Heart left ventricle (tissue), 16 donors: ENCODE measurements at places on chromosomes 7 and 10.

- peaks cover 29% of the 10 kb centered on the region for H3K4me1 ChIP-seq
- no peak for DNase-seq
- H3K4me3 ChIP-seq, result no peak overlapping the region
Measured at GRCh38 chr7:17325364-17325763, 26.9 kb downstream of the AHR start.

DNA sequence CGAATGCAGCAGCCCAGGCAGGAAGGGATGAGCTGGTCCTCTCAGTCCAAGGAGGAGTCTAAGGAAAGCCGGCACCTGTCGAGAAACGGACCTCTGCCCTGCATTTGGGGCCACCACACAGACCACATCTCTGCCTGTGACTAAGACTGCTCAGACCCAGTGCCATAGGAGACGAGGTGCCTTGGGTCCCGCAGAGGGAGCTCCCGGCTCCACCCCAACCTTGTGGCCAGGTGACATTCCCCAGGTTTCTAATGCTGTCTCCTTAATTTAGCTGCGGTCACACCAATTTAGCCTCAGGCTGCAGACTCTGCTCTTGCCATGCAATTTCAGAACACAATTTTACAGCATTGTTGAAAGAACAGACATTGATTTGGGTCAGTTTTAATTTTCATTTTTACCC, 22.8 kb upstream of the CRHR2 start:
- H3K4me3 ChIP-seq, result no peak overlapping the region
- H3K36me3 ChIP-seq, result no peaks in the 10 kb centered on the region
- H3K4me1 ChIP-seq, result peaks cover 5% of the 10 kb centered on the region

DNA sequence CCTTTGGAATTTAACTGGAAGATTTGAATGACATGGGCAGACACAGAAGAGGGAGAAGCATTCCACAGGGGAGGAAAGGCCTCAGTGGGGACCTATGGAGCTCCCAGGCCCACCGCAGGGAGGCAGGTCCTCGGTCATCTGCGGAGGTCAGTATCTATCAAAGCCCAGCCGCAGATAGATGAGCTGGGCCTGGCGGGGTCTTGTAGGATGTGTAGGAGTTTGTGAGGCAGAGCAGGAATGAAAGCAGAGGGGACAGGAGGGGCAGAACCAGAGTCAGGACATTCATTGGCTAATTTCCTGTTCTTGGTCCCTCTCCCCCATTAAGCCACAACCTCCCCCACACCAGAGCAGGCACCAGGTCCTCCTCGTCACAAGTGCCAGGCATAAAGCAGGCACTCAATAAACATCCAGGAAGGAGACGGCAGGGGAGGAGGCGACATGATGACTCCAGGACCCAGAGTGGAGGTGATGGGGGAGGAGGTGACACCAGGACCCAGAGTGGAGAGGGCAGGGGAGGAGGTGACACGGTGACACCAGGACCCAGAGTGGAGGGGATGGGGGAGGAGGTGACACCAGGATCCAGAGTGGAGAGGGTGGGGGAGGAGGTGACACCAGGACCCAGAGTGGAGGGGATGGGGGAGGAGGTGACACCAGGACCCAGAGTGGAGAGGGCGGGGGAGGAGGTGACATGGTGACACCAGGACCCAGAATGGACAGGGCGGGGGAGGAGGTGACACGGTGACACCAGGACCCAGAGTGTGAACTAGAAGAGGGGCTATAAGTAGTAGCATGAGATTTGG, 83.7 kb upstream of the PDGFA start:
- no peaks in the 10 kb centered on the region for H3K36me3 ChIP-seq
- DNase-seq, result peak; percentile 32
- H3K27me3 ChIP-seq, result no peaks in the 10 kb centered on the region
- peak overlapping the region; percentile 96 for H3K27ac ChIP-seq

DNA sequence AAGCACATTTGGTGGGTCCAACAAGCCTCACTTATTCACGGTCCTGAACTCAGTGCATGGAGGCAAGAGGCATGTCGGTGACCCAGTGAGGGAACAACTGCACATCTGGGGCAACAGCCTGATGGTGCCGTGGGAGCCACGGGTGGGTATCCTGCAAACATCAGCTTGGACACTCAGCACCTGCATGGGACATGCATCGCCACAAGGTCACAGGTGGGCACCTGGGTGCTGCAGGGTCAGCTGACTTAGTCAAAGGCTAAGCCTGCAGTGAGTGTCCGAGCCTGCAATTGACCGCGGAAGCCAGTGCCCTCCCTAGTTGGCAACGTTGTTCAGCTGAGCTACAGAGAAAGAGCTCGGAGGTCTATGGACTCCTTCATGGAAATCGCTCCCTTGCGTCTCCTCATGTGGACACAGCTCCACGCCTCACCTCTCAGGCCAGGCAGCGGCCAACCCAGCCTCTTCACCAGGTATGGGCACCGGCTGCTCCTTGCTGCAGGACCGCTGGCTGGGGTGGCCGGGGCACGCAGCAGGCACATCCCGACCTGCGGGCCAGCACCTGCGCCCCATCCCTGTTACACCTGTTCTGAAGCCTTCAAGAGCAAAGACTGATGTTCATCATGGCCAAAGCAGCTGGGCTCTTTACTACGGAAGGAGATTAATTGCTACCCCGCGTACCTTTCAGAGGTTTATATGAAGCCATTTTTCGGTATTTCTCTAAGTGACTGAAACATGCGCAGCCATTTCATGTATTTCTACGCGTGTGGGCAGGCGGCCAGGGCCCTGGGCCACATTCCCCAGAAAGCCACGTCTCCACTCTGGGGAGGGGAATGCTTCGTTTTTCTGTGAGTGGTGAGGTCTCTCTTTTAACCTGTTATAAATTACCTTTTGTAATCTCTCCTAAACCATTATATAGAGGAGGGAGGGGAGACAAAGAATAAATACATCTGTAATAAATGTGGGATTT, 380.7 kb downstream of the DNAJB6 start:
- no peak overlapping the region for H3K4me3 ChIP-seq
- H3K27me3 ChIP-seq, result no peaks in the 10 kb centered on the region
- DNase-seq, result peak; percentile 5
- H3K27ac ChIP-seq, result no peak overlapping the region
- H3K36me3 ChIP-seq, result no peaks in the 10 kb centered on the region

GRCh38 chr7:131745390-131746248, 189.2 kb upstream of the PODXL start:
- DNase-seq, result peak; percentile 51
- no peak overlapping the region for H3K4me3 ChIP-seq
- H3K36me3 ChIP-seq, result no peaks in the 10 kb centered on the region

- no peak overlapping the region for H3K4me3 ChIP-seq
- no peaks in the 10 kb centered on the region for H3K36me3 ChIP-seq
- DNase-seq, result no peak
- H3K27ac ChIP-seq, result no peak overlapping the region
Measured at GRCh38 chr10:85741626-85742300, 624.8 kb downstream of the GRID1 start.
